Fibroblast of the aortic adventitia (primary cell): ENCODE measurements at places on chromosomes 3 and 15. TPM values are rescaled to one million over a fixed set of nuclear protein-coding genes. Genes with fewer than 3 reads are reported as not detected.
A peak's percentile ranks its signal among the peaks of the same experiment; 100 is the strongest.

DNA sequence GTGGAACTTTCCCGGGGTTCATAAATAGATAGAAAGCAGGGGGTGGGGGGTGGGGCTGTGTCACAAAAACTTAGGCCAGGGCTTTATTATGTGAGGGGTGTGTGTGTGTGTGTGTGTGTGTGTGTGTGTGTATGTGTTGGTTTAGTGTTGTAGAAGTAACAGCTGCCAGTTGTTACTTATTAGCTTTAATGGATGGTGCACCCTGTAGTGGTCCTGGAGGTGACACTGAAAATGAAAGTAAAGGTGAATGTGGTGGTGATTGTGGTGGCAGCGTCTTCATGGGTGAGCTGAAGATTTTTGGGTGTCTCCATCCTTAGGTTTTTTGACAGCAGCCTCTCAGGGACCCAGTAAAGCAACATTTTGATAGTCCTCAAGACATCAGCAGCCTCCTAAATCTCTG, 449.9 kb downstream of the PDCD6IP start:
- DNase-seq = no peak

- DNase-seq = peak; percentile 84
Observed at GRCh38 chr15:63288778-63289378, 11.5 kb downstream of the APH1B start.

- DNase-seq = peak; percentile 41
Observed at GRCh38 chr3:141383555-141384129, 15.3 kb downstream of the ZBTB38 start.

DNA sequence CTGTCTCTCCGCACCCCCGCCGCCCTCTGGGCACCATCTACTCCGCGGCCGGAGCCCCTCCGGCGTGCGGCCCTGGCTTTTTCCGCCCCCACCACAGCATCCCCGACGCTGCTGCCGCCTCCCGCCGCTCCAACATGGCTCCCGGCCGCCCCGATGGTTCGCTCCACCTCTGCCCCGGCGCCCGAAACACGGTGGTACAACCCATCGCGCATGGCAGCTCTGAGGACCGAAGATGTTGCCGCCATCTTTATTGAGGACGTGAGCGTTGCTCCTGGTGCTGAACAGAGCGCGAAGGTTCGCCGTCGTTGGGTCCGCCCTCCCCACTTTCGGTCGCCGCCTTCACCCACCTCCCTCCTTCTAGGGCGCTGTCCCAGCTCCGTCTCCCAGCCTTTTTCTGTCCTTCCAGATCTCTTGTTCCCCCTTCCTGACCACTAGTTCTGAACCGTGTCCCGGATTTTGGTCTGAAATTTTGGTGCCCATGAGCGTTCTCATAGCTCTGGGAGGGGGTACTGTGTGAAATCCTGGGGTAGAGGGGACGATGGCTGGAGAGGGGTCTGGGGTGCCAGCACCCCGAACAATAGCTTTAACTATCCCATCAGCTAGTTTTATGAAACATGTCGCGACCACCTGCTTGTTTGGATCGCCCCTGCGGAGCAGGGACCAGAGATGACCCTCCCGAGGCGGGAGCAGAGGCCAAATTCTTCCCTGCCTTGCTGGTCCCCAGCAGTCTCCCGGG, at the start of gene CELSR3:
TSS of gene CELSR3 (minus strand) at position 134 of the 736 bp plus-strand sequence. CDS start 252 bp downstream, outside the sequence.
- DNase-seq = peak; percentile 92

DNA sequence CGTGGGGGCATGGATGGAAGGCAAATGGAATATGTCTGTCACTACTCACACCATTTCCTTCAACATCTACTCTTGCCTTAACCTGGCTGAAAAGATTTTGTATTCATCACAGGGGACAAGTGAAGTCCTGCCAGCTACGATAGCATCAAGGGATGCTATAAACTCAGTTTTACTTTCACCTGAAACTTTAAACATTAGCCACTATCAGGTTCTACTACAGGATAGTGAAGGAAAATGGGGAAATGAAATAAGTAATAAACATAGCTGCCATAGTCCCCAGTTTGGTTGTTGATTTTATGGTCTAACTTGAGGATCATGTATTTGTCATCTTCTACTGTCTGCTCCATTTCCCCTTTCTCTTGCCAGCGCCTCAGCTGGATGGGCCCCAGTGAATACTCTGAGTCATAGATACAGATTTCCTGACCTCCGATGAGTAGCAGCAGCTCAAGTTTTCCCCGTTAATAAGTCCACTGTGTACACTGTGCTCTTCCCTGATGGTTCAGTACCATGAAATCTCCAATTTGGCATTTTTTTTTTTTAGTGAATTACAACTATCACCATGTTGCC, 338.2 kb upstream of the SLCO3A1 start:
- peak; percentile 84 for DNase-seq

AGTR1 gene
- total RNA-seq = 2.4 and 3.2 TPM in 2 replicates

LRRC3B gene
- not detected in 2 replicates for total RNA-seq

ACP3 gene
- total RNA-seq = 0.63 TPM in 1 of 2 replicates, not detected in the other
